Frontal cortex (tissue), 4 donors: ENCODE measurements at places on chromosomes 5 and 9. TPM values are rescaled to one million over a fixed set of nuclear protein-coding genes. Genes with fewer than 3 reads are reported as not detected.

DNA sequence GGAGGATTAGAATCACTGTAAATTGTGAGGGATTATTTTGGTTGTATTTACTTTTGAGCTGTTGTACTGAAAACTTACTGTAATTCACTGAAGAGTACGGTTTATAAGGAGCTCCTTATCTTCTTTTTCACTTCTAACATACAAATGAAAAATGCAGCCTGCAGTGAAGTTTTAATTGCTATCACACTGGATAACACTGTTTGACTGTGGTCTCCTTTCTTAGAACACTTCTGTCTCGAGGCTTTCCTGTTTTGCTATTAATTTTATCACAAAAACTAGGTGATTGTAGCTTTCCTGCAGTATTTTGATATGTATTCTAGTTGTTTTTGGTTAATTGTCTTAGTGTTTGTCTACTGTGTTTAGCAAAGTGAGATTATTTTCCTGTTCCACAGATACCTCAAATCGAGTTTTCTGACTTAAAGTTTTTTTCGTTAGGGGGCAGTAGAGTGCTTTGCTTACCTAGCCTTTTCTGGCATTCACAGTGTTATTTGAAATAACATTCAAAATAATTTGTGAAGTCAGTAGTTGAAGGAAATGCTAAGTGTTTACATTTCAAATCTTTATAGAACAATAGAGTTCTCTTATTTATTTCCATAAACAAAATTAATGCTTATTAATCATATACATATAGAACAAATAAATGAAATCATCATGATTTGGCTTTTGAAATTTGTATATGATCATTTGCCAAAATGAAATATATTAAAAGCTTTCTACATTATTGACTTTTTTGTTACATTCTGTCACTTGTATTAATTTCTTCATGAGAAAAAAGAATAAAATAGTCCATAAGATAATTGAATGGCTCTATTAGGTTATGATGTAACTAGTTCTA, 52.9 kb downstream of the COMMD10 start:
- peak; percentile 8 for DNase-seq

DNA sequence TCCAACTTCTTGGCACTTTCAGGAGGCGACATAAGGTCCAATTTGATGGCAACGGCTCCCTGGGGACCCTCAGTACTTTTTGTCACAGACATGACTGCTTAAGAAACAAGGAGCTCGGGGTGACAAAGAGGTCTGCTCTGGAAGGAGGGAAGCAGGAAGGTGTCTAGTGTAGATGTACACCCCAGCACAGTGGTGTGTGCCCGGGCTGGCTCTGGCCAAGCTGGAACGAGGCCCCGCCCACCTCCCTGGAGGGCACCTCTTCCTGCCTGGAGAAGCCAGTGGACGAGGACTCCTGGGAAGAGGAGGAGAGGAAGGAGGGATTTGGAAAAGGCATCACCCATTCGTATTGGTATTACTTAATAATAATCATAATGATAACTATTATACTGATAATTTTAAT, at the start of gene SLC36A2:
TSS of gene SLC36A2 (minus strand) at position 191 of the 400 bp plus-strand sequence. CDS start at position 92, 99 bp downstream.
- no peak for DNase-seq

GRCh38 chr5:52502460-52502999, 285.2 kb upstream of the ITGA1 start:
- no peak for DNase-seq

DNA sequence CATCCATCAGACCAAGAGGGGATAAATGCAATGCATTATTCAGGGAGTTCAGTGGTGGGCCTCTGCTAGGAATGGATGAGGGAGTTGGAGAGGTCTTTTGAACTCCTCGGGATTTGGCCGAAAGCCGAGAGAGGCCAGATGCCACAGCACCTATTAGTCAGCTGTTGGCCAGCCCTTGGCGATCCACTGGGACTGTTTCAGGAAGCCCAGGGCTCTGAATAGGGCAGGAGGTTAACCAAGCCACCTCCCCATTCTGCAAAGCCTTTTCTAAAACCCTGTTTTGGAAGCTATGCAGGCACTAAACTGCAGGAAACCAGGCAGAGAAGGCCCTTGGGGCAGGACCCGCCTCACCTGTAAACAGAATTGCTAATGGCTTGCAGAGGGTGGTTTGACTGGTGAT, 37.8 kb downstream of the ASTN2 start:
- DNase-seq = no peak

DNA sequence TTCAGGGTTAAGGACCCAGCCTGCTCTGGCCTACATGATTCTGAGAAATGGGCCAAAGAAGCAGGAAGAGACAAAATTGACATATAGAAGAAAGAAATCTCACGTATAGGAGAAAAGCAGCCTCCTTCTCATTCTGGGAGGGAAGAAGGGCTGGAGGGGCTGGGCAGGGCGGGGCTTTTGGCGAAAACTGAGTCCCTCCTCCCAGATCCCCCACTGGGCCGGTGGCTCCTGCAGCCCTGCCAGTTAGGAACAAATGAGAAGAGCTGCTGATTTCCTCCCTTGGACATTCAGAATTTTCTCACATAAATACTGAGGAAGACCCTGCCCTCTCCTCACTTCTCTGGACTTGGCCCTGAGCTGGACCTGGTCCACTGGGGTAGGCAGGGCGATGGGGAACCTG, at the start of gene WNT8A:
TSS of gene WNT8A (plus strand) at position 332 of the 400 bp plus-strand sequence. CDS start 95 bp downstream, outside the sequence.
- no peak for DNase-seq

The CDC25C gene
- 2.4 TPM for total RNA-seq

DNA sequence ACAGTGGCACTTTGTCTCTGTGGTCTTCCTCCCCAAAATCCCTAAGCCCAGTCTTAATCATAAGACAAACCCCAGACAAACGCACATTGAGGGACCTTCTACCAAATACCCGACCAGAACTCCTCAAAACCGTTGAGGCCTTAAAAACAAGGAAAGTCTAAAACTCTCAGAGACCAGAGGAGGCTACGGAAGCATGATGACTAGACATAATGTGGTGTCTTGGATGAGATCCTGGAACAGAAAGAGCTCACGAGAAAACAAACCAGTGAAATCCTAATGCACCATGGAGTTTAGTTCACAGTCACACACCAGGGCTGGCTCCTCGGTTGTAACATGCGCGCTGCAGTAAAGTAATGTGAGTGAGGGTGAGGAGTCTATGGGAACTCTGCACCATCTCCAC, 58.4 kb downstream of the OTULIN start:
- DNase-seq = no peak

The PSAT1 gene
- total RNA-seq = 17.1 TPM

DNA sequence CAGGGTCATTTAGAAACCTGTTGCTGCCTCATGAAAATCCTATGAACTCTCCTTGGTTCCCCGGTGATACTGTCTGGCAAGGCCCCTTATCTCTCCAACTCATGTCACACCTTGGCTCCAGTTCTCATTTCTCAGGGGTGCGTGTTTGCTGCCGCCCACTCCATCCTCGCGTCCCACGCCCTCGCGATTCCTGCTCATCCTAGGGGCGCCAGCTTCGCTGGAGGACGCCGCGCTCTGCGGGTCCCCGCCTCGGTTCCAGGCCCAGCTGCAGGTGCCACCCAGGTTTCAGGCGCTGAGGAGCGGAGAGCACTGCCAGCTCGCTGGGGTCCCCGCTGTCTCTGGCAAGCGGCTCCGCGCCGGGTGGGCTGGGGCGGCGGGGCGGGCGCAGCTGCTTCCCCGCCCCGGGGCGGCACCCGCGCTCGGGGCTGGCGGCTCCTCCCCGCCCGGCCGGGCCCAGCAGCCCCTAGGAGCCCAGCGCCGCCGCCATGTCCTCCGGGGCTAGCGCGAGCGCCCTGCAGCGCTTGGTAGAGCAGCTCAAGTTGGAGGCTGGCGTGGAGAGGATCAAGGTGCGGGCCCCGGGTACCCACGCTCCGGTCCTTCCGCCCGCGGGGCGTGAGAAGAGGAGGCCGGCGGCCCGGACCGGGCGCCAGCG, at the start of gene GNG10:
TSS of gene GNG10 (plus strand) at position 456 of the 652 bp plus-strand sequence. CDS start at position 486, 30 bp downstream.
- DNase-seq = peak; percentile 79

DNA sequence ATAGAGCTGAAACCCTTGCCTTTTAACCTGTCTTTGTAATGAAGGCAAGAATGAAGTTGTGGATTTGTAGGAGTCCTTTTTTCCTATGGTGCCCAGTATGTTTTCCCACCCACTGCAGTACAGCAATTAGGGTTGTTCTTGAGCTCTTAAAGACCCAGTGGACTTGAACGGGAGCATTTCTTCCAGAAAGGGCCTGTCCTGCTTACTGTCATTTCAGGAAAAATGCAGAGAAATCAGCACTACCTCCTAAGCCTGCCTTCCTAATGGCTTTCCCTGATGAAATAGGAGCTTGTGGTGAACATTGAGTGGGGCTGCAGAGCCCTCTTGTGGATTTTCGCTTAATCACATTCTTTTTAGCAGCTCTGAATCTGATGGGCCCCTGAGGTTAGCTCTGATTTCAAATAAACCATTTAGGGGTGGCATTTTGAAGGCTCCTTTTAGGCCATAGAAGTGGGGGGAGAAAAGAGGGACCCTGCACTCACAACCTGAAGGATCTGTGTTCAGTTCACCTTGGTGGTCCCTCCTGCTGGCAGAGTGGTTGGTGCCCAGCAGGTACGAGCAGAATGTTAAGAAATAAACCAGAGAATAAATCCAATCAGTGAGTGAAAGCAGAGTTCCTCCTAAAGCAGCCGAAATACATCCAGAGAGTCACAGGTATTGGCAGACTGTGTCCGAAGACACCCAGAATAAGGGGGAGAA, 188.0 kb upstream of the KLF9 start:
- DNase-seq = peak; percentile 13

DNA sequence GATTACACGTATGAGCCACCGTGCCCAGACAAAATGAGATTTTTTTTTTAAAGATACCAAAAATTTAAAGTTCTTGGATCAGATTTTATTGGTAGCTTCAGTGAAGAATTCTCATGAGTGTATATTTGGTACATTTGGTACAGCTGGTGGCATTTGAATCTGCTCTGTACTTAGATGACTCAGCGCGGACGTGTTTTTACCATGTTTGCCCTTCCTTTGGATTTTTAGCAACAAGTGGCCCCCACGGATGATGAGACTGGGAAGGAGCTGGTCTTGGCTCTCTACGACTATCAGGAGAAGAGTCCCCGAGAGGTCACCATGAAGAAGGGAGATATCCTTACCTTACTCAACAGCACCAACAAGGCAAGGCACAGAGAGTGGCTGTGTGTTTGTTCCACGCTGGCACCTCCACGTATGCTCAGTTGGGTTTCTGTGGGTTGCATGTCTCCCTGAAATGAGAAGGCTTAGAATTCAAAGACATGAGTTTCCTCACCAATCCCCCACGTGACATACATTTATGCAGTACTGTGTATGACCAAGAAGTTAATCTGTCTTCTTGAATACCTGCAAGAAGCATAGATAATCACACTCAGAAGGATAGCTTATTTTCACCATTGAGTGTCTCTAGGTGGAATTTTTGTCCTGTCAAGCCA, 36.3 kb downstream of the SPTAN1 start:
- DNase-seq = no peak
